Right cardiac atrium (tissue), 5 donors: ENCODE measurements at places on chromosomes 12 and 14.

DNA sequence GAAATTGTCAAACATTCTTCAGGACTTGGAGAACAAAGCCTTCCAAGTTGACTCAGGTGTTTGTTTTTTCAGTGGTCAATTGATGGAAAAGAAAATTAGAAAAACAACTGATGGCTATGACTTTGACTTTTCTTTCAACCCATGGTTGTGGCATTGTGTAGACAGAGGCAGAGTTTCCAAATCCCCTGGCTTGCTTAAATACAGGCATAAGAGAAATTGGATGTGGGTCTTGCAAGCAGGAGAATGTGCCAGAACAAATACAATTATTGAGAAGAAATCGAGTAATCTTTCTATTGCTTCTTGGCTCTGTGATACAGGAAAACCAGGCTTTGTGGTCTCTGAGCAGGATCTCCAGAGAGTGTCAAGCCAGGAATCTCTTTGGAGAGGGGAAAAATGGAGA is 40.9 kb upstream of the FRMD6 start:
- no peak for DNase-seq

DNA sequence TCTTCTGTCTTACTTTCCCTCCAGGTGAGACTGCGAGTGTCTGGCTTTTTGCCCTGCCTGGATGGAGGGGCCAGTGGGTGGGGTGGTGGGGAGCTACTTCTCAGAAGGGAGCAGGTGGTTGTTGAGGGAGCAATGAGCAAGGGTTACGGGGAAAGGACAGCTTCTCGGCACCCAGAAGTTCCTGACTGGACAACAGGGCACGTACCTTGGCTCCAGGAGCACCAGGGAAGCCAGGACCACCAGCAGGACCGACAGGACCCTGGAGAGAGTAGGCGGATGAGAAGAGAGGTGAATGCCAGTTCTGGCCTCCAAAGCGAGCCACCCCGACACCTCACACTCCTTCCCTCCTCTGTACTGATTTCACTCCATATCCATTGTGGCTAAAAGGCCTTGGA is 15.3 kb downstream of the COL2A1 start:
- no peak for DNase-seq

GRCh38 chr14:68479247-68479646 is 313.6 kb downstream of the ZFP36L1 start:
- no peak for DNase-seq

GRCh38 chr14:48384821-48385220 is 709.4 kb upstream of the MDGA2 start:
- DNase-seq = no peak

DNA sequence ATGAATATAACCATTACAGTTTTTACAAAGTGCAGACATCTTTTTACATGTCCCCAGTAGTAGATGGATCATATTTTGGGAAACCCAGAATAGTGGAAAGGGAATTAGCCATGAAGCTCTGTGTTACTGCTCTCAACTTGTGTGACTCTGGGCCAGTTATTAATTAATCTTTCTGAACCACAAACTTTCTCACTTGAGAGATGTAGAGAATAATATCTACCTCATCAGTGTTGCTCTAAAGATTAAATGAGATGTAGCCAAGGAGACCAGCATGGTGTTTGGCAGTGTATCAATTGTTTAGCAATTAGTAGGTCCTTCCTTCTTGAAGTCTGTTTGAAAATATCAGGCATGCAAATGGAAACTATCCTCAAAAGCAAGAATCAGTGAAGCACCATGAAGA is 169.2 kb downstream of the TMTC2 start:
- no peak for DNase-seq

- DNase-seq = no peak
These were observed 437.0 kb downstream of the FUT8 start for GRCh38 chr14:65849558-65849957.

GRCh38 chr12:114664651-114665320 is 19.2 kb downstream of the TBX3 start:
- DNase-seq = no peak

DNA sequence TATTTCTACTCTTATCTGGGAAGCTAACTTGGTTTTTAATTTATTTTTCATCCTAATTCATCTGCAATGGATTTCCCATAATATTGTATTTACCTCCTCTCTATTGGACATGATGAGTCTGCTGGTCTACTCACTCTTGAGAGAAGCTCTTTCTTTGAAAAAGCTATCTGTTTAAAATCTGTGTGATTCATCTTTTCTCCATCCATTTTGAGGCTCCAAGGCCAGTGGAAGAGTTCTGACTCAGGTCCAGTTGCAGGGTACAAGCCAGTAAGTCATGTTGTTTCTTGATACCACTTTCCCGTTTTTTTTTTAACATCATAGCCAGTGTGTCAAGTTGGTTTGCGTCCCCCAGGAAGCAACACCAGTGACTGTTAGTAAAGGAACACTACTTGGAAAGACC is 160.3 kb upstream of the BMP4 start:
- no peak for DNase-seq

- DNase-seq = no peak
These were observed 74.6 kb upstream of the SFSWAP start for GRCh38 chr12:131636266-131636665.

DNA sequence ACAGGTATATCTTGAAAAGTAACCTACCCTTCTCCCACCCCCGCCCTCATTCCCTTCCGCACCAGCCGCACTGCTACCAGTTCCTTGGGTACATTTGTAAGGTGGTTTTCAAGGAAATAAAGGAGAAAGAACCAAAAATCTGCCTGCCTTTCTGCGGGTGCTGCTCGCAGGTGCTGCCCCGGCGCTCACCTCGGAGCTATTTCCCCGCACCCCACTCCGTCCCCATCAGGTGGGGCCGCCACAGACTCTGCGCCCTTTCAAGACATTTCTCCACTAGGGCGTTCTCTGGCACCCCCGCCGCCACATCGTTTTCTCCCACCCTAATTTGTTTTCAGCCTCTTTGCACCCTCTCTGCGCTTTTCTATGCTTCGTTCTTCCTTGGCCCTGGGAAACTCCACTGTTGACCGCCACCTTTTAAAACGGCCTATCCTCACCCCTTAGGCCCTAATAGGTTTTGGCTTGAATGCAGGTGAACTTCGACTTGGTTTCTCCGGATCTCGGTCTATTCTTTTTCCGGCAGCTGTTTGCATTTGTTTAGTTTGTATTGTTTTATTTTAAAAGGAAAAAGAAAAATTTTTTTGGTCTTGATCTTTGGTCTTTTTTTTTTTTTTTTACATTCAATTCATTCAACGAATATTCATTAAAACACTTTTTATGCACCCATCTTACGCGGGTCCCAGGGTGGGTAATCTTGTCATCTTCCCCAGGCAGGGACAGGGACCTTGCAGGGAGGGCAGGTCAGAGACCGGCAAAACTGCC is 3.0 kb downstream of the VSX2 start:
- no peak for DNase-seq

DNA sequence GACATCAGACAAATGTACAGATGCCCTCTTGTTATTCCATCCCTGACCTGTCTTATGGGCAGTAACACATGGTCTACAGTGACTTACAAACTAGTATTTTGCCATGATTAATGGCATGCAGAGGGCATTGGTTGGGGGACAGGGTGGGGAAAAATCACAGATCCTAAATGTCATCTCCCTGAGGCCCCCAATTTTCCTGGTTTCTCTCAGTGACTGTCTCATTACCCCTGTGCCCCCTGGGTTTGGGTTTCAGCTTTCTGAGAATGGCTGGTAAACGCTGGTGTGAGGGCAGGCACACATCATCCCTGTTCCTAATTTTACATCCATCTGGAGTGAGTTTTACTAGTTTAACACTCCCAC is 10.1 kb downstream of the KRT76 start:
- no peak for DNase-seq

DNA sequence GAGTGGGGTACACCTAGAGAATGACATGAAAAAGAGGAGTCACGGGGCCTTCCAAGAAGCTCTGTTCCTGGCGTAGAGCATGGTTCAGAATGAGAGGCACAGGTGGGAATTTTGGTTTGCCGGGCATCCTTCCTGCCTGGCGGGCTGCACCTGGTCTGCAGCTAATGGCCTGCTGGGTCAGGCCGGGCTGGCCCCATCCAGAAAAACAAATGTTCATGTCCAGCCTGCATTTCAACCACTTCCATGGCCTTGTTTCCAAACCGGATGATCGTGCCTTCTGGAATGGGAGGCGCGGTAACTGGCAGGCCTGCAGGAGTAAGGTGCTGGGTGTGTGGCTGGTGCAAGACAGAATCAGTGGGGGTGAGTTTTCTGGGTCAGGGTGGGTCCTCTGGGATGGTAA is 14.4 kb downstream of the TEAD4 start:
- DNase-seq = no peak

DNA sequence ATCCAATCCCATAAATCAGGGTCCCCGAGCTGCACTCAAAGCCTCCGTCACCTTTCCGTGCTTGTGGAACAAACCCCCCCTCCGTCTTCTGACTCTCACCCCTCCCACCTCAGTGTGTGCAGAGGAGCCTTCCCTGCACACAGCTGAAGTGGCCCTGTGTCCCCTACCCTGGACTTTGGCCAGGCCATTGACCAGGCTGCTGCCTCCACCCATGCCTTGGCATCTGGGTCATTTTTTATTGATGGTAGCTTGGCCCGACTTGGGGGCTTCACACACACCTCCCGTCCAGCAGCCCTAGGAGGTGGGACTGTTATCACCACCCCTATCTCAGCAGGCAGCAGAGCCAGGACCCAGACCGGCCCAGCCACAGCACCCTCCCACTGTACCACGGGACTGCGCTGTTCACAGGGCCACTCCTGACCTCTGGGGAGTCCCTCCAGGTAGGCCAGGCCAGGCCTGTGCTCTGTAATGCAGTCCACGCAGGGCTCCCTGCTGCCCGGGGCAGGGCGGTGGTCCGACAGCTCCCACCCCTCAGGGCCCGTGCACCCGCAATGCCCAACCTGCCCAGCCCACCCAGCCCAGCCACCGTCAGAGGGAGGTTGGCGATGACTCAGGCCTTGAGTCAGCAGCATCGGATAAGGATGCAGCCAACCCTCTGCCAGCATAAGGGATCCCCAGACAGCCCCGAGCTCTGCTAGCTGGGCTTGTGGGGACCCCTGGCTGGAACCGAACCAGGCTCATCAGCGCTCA is 9.2 kb upstream of the INF2 start:
- DNase-seq = peak; percentile 69

DNA sequence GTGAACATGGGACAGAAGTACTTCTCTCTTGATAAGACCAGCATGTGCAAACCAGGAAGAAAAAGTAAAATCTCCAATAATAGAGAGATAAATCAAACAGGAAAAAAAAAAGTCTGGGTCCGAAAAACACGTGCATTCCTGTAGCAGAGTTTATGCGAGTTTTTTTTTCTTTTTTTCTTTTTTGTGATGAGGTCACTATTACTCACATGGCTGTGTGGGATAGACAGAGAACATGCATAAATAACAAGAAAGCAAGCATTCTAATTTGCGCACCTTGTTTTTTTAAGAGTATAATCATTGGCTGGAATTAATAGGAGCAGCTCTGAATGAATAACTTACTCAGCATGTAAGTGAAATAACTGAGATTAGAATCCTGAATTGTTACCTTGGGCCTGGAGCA is 91.9 kb upstream of the CPM start:
- DNase-seq = no peak
